Pancreas (tissue), 10 donors: ENCODE measurements at places on chromosomes 11 and 22. TPM values are rescaled to one million over a fixed set of nuclear protein-coding genes. Genes with fewer than 3 reads are reported as not detected.
A peak's percentile ranks its signal among the peaks of the same experiment; 100 is the strongest.

- no peaks in the 10 kb centered on the region for H3K4me1 ChIP-seq
- H3K27ac ChIP-seq = no peak overlapping the region
- no peak for DNase-seq
- no peak overlapping the region for H3K4me3 ChIP-seq
- no peaks in the 10 kb centered on the region for H3K36me3 ChIP-seq
- H3K27me3 ChIP-seq = no peaks in the 10 kb centered on the region
These were observed 113.8 kb downstream of the CADM1 start for GRCh38 chr11:115390441-115390840.

GRCh38 chr11:110174645-110175310 is 81.6 kb downstream of the ZC3H12C start:
- H3K4me1 ChIP-seq = no peaks in the 10 kb centered on the region
- DNase-seq = no peak
- no peaks in the 10 kb centered on the region for H3K36me3 ChIP-seq
- no peak overlapping the region for H3K27ac ChIP-seq
- no peak overlapping the region for H3K4me3 ChIP-seq

- H3K4me1 ChIP-seq = no peaks in the 10 kb centered on the region
- no peak overlapping the region for H3K4me3 ChIP-seq
- DNase-seq = no peak
- H3K36me3 ChIP-seq = peaks cover 4% of the 10 kb centered on the region
- H3K27me3 ChIP-seq = no peaks in the 10 kb centered on the region
These were observed 42.3 kb upstream of the RAB1B start for GRCh38 chr11:66226101-66226500.

GRCh38 chr11:127609025-127609773 is 608.6 kb upstream of the KIRREL3 start:
- H3K36me3 ChIP-seq = no peaks in the 10 kb centered on the region
- no peak overlapping the region for H3K27ac ChIP-seq
- no peak for DNase-seq
- no peaks in the 10 kb centered on the region for H3K27me3 ChIP-seq
- H3K4me1 ChIP-seq = no peaks in the 10 kb centered on the region

HTR3B gene
- not detected for total RNA-seq

GRCh38 chr11:16287630-16288280 is 68.6 kb downstream of the SOX6 start:
- H3K36me3 ChIP-seq = no peaks in the 10 kb centered on the region
- H3K4me3 ChIP-seq = no peak overlapping the region
- no peak for DNase-seq
- no peak overlapping the region for H3K27ac ChIP-seq
- no peaks in the 10 kb centered on the region for H3K27me3 ChIP-seq

DNA sequence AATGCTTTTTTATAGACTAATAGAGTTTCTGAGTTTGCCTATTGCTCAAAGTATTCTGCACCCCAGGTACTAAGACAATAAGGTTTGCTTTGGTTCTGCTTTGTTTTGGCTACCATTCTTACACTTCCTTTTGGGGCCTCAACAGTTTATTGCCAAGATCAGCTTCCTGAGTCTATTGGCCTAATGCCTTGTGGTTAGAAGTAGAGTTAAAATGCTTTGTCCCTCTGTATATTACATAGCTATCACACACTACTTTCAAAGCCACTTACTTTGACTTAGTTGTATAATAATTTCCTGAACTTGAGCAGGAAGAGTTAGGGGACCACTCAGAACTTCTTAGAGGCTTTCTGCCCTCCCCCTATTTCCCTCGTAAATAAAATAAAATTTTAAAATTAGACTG is 96.5 kb downstream of the DLG2 start:
- no peak for DNase-seq
- H3K36me3 ChIP-seq = no peaks in the 10 kb centered on the region
- H3K27me3 ChIP-seq = no peaks in the 10 kb centered on the region
- H3K4me1 ChIP-seq = no peaks in the 10 kb centered on the region

POTEH gene
- total RNA-seq = not detected

PANX3 gene
- total RNA-seq = not detected

DNA sequence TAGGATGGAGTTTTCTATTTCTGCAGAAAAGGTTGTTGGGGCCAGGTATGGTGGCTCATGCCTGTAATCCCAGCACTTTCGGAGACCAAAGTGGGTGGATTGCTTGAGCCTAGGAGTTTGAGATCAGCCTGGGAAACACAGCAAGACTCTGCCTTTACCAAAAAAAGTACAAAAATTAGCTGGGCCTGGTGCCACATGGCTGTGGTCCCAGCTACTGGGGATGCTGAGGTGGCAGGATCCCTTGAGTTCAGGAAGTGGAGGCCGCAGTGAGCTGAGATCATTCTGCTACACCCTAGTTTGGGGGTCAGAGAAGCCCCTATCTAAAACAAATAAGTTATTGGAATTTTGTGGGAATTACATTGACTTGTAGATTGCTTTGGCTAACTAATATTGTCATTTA is 71.7 kb downstream of the FDX1 start:
- DNase-seq = no peak
- no peaks in the 10 kb centered on the region for H3K36me3 ChIP-seq
- peaks cover 7% of the 10 kb centered on the region for H3K4me1 ChIP-seq
- no peak overlapping the region for H3K27ac ChIP-seq
- H3K4me3 ChIP-seq = no peak overlapping the region

- peaks cover 23% of the 10 kb centered on the region for H3K36me3 ChIP-seq
- peak overlapping the region; percentile 64 for H3K27ac ChIP-seq
- H3K4me1 ChIP-seq = no peaks in the 10 kb centered on the region
- no peak for DNase-seq
- H3K4me3 ChIP-seq = peak overlapping the region; percentile 86
- no peaks in the 10 kb centered on the region for H3K27me3 ChIP-seq
These were observed 551 bp downstream of the AGBL2 start for GRCh38 chr11:47714554-47715081.

MUC6 gene
- 90.2 TPM for total RNA-seq

DNA sequence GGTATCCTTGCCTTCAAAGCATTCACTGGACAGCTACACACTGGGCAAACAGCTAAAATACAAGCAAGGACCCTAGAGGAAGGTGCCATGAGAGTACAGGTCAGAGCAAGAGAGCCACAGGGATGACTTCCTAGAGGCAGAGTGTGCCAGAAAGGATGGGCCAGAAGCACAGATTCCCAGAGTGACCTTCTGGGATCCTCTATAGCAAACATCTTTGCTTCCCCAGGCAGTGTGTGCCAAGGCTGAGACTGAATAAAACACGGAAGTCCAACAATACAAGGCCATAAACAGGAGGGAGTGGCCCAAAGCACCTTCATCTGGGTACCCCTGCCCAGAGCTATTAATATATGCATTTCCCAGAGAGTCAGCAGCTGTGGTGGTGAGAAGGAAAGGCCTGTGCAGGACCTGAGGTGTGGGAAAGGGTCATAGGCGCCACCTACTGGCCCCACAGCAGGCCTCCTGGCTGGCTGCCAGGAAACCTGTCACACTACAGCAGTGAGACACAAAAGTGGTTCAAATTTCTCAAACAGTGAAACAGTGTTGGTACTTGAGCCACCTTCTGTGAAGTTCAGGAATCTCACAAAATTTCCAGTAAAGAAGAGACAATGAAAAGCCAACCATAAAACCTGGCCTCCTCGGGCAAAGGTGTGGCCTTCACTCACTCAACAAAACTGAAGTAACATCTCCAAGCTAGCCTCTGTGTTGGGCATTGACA is 20.3 kb downstream of the CLPB start:
- DNase-seq = peak; percentile 90
- H3K4me3 ChIP-seq = no peak overlapping the region
- no peaks in the 10 kb centered on the region for H3K27me3 ChIP-seq
- no peak overlapping the region for H3K27ac ChIP-seq
- H3K4me1 ChIP-seq = no peaks in the 10 kb centered on the region
- H3K36me3 ChIP-seq = no peaks in the 10 kb centered on the region

DNA sequence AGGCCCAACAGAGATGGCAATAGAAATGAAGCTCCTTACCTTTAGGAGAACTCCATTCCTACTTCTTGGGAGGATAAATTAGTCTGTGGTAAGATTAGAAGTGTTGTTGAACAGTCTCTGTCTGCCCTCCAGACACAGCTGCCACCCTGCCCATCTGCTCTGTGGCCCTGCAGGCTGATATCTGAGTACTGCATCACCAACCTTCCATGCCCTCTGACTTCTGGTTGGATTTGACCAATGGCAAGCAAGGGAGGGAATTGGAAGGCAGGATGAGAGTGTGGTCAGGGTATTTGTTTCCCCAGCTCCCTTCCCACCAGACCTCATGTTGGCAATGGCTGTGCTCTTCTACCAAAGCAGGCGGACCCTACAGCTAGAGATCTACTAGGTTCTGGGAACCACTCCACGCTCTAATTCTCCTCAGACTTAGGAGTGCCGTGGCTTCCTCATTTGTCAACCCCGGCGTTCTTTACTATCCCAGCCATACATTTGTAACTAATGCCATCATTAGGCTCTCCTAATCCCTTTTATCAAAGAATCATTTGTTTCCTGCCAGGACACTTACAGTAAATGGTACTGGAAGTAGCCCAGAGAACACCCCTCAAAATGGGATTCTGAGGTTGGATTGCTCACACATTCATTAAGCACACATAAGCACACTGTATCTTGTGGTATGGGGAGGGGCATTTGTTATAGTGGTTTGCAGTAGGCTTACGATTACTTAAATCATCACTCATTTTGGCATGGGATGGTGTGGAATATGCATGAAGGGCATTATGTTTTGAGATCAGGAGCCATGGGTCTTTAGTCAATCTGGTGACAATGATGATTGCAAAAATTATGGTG is 35.4 kb upstream of the CD44 start:
- no peaks in the 10 kb centered on the region for H3K4me1 ChIP-seq
- H3K4me3 ChIP-seq = no peak overlapping the region
- H3K27me3 ChIP-seq = no peaks in the 10 kb centered on the region
- H3K36me3 ChIP-seq = no peaks in the 10 kb centered on the region
- H3K27ac ChIP-seq = no peak overlapping the region

GRCh38 chr11:60363542-60364470 is 14.5 kb upstream of the MS4A7 start:
- no peaks in the 10 kb centered on the region for H3K27me3 ChIP-seq
- no peaks in the 10 kb centered on the region for H3K36me3 ChIP-seq
- H3K4me1 ChIP-seq = no peaks in the 10 kb centered on the region
- H3K4me3 ChIP-seq = no peak overlapping the region
- peak; percentile 40 for DNase-seq

GRCh38 chr11:26017322-26017860 is 314.5 kb upstream of the ANO3 start:
- H3K27ac ChIP-seq = no peak overlapping the region
- H3K4me1 ChIP-seq = peaks cover 8% of the 10 kb centered on the region
- no peak overlapping the region for H3K4me3 ChIP-seq
- H3K36me3 ChIP-seq = no peaks in the 10 kb centered on the region

DNA sequence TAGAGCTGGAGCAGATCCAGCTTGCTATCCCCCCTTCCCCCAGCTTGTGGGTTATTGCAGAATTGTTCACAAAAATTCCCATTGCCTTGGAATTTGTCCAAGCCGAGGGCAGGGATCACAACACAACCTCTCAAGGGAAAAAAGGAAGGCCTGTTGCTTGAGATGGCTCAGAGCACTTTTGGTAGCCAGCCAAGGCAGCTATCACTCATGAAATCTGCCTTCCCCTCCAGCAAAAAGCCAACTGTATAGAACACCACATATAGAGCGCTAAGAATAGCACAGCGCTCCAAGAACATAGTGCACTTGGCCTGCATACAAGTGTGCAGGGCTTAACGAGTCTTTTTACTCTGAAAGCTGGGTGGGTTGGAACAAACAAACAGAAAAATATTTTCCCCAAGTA is 46.2 kb downstream of the FAM83F start:
- no peak overlapping the region for H3K27ac ChIP-seq
- H3K4me1 ChIP-seq = peaks cover 14% of the 10 kb centered on the region
- no peak overlapping the region for H3K4me3 ChIP-seq

DNA sequence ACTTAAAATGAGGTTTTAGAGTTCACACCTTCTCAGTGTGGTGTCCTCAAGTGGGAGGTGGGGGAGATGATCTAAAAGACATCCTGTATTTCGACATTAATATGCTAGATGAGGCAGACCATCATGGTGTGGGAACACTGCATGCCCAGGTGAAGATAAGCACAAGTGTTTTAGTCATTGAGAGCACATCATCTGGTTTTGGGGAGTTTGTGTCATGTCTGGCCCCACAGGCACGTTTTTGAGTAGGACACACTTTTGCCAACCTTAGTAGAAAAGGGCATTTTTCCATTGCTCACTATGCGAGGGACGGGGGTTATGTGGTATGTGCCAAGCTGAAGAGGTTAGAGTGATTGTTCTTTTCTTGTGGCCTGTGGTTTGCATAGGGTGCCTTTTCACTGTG is 189.3 kb downstream of the DBX1 start:
- no peak for DNase-seq
- H3K4me3 ChIP-seq = no peak overlapping the region

ZMAT5 gene
- 8.3 TPM for total RNA-seq

OR2AG2 gene
- total RNA-seq = 0.14 TPM

DNA sequence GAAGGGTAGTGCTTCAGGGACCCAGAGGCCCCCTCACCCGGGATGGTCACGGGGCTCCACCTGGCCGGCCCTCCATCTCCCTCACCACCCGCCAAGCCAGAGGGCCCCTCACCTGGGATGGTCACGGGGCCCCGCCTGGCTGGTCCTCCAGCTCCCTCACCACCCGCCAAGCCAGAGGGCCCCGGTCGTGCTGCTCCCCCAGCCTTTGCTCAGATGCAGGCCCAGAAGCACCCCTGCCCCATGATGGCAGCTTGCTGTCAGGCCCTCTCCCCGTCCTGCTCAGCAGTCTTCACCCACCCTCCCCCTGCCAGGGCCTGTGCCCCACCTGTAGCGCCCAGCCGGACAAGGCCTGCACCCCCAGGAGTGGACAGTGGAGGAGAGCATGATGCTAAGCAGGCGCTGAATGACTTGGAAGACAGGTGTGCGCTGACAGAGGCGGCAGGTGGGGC is 7.3 kb downstream of the DENND6B start:
- DNase-seq = no peak
- H3K27me3 ChIP-seq = no peaks in the 10 kb centered on the region
- H3K4me3 ChIP-seq = no peak overlapping the region
- no peaks in the 10 kb centered on the region for H3K36me3 ChIP-seq

DNA sequence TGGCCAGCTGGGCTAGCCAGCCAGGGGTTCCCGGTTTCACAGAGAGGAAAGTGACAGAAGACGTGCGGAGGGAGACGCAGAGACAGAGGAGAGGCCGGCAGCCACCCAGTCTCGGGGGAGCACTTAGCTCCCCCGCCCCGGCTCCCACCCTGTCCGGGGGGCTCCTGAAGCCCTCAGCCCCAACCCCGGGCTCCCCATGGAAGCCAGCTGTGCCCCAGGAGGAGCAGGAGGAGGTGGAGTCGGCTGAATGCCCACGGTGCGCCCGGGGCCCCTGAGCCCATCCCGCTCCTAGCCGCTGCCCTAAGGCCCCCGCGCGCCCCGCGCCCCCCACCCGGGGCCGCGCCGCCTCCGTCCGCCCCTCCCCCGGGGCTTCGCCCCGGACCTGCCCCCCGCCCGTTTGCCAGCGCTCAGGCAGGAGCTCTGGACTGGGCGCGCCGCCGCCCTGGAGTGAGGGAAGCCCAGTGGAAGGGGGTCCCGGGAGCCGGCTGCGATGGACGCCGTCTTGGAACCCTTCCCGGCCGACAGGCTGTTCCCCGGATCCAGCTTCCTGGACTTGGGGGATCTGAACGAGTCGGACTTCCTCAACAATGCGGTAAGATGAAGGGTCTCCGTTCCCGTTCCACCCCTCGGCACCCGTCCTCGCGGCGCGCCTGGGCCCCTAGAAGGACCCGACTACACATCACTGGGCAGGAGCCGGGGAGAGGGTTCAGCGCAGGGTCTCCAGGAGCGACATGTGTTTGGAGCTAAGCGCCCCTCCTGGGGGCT is at the start of gene CREB3L1:
TSS of gene CREB3L1 (plus strand) at position 41 of the 765 bp plus-strand sequence. CDS start at position 491, 450 bp downstream.
- H3K4me1 ChIP-seq = peaks cover 42% of the 10 kb centered on the region
- H3K27me3 ChIP-seq = no peaks in the 10 kb centered on the region
- DNase-seq = peak; percentile 83
- peak within 1 kb of the TSS; percentile 95 for H3K27ac ChIP-seq
- peak within 1 kb of the TSS; percentile 96 for H3K4me3 ChIP-seq
- H3K36me3 ChIP-seq = no peaks in the 10 kb centered on the region
